Activated T-cell treated with anti-CD3 and anti-CD28 coated beads for 4 hours (primary cell): ENCODE measurements at places on chromosomes 3 and 15.

GRCh38 chr3:126267169-126267975, 87.0 kb upstream of the ALDH1L1 start:
- DNase-seq = no peak

- no peak for DNase-seq
These were observed 16.3 kb downstream of the SV2B start for GRCh38 chr15:91116113-91117067.

- no peak for DNase-seq
These were observed 78.8 kb downstream of the CMSS1 start for GRCh38 chr3:99896482-99896881.

DNA sequence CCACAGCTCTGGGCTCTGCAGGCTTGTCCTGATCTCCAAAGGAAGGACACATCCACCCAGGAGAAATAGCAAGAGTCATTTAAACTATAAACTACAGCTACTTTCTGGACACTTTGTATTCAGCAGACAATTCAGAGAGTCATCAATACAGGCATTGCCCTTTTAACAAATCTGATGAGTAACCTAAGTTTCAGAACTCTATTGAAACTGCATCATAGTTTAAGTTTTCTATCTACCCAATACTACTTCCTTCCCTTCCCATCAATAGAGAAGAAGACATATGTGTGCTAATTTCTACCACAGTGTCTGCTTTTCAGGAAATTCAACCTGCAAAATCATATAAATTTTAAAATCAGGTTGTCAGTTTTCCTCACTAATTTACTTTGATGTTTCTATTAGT, 736.5 kb downstream of the IGSF11 start:
- DNase-seq = no peak

GRCh38 chr15:41656188-41656587, 4.0 kb upstream of the MGA start:
- DNase-seq = no peak

DNA sequence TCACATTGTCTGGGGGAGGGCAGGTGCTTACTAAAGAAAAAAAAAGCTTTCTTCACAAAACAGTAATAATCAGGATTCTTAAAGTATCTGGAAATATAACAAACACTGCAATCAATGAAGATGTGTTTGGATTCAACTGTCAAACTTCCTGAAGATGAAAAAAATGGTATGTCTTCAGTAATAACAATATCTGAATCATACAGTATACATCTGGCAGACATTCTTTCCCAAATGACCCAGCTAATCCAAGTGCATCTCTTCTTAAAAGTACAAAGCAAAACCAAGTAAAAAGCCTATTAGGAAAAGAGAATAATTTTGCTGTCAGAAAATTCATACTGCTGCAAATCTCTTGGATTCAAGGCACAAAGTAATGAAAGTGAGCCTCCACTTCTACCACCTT, 145.0 kb upstream of the MCTP2 start:
- DNase-seq = no peak

DNA sequence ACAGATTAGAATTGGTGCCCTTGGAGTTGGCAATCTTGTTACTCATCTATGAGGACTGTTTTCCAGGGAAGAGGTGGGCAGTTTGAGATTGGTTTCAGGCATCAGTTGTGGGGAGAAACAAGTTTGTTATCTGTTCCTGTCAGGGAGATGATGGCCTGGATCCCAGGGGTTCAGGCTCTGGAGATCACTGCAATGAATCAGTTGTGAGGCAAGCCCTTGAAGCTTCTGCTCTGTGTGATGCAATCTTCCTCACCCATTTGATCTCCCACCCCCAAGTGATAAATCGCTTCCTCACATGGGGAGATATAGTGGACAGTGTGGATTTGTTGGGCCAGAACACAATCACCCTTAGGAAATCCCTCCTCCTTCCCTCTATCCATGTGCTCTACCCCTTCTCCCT, 276.6 kb upstream of the LRTM1 start:
- DNase-seq = no peak

- no peak for DNase-seq
These were observed 255.6 kb downstream of the ZNF621 start for GRCh38 chr3:40780291-40780924.
